ENCODE measurements at places on chromosomes 16 and 17.

DNA sequence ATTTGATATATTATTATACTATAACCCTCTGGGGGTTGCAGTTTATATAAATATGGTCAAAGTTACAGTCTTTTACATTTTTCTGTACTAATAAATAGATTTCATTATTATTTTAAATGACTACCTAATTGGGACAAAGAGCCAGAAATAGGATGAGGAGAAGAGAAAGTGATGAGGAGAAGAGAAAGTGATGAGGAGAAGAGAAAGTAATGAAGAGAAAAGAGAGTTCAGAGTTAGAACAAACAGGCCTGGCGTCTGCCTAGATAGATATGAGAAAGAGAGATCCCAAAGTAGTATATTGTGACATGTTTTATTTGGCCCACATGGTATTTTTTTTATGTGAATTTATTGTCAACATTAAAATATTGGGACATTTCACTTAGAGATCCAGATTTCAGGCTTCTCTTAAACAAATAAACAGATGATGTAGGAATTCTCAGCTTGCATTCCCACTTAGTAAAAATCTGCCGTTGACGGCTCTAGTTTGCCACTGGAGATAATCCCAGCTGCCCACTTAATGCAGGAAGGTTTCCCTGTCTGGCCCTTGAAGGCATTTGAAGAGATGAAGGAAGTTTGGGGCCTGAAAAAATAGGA lies 210.7 kb downstream of the STX8 start:
- no peak for DNase-seq

GRCh38 chr17:11349106-11349505 lies 108.1 kb downstream of the SHISA6 start:
- DNase-seq: no peak

DNA sequence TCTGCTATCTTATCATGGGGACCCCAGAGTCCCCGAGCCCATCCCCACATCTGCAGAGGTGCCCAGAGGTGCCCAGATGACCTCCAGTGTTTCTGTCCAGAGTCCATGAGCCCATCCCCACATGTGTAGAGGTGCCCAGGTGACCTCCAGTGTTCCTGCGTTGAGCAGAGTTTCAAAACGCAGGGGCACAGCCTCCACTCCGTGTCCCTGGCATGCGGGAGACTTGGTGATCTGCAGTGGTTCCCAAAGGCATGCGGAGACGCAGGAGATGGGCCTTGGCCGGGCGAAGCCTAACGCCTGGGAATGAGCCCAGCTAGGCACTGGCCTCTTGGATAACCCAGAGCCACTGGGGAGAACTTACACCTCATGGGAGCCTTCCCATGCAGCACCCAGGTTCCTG lies 41.3 kb downstream of the COX4I1 start:
- no peak for DNase-seq

DNA sequence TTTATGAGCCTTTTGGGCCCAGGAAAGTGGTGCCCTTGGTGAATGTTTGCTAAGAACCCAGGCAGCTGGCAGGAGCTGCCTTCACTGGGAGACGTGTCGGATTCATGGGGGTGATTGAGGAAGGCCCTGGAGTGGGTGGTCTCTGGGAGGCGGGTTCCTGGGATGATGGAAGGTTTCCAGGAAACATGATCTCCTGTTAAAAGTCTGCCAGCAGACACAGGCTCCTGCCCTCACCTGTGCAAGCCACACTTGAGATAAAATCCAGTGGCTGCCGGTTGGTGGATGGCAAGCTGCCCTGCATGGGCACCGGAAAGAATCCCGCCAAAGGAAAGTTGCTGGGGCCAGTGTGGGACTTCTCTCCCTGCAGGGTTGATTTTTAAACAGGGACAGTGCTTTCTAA lies 189.0 kb upstream of the CIBAR2 start:
- DNase-seq: no peak

DNA sequence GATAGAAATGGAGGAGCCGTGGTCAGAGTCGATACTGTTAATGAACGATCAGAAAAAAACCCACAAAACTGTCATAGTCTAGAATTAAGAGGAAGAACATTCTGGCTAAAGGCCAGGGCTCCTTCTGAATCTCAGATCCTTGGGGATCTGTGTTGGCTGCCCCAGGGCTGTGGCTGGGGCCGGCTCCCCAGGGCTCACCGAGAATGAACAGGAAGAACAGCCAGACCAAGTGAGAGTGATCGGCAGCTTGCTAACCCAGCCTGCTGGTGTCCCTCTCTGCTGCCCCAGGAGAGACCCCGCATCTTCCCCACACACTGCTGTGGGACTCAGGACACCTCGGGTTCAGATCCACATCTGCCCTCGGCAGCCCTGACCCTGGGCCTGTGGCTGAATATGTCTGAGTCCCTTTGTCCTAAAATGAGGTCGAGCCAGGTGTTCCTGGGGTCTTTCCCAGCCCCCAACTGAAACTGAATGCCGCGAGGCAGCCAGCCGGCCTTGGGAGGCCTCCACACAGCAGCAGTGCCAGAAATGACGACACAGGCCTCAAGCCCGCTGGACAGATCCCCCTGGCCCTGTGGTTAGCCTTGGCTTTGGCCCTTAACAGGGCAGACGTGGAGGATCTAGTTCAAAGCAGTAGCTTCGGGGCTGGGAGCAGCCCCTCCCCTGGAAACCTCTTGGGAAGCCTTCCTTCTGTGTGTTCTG lies 23.9 kb upstream of the CLEC18A start:
- no peak for DNase-seq

GRCh38 chr17:78372841-78373240 lies 5.6 kb upstream of the PGS1 start:
- no peak for DNase-seq

DNA sequence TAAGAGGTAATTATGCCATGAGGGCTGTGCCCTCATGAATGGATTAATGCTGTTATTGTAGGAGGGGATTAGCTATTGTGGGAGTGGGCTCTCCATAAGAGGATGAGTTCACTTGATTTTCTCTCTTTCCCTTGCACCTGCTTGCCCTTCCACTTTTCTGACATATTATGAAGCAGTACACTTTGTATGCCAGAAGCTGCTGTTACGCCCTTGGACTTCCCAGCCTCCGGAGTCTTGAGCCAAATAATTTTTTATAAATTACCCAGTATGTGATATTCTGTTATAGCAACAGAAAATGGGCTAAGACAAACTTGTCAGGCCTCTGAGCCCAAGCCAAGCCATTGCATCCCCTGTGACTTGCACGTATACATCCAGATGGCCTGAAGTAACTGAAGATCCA lies 38.4 kb downstream of the PSMD12 start:
- no peak for DNase-seq

GRCh38 chr17:4838309-4838785 lies 5.2 kb downstream of the MINK1 start:
- DNase-seq: no peak

GRCh38 chr17:49198211-49198610 lies 12.2 kb downstream of the GNGT2 start:
- no peak for DNase-seq

Data from Right ventricle myocardium inferior (tissue), 1 donor.